ENCODE measurements at places on chromosomes 7 and 10.

GRCh38 chr7:41910940-41911600 lies 208.2 kb upstream of the INHBA start:
- DNase-seq: no peak

DNA sequence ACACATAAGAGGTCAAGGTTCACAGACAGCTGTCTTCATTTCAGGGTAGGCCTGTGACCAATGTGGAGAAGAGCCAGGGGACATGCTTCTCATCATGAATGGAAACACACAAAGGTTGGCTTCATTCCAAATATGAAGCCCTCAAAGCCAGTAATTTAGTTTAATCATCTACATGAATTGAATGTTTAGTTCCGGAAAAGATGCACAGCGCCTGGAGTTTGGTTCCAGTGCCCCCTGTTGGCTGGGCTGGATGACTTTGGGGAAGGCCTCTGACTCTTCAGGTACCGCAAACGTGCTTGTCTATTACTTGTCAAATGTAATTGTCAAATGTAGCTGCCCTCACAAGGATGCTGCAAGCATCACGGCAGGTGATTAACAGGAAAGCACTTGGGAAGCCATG lies 130.7 kb downstream of the ADRA2A start:
- DNase-seq: no peak

- no peak for DNase-seq
Observed at GRCh38 chr10:127973791-127974311, 66.9 kb downstream of the PTPRE start.

GRCh38 chr7:97187067-97187466 lies 69.6 kb downstream of the SDHAF3 start:
- DNase-seq: no peak

DNA sequence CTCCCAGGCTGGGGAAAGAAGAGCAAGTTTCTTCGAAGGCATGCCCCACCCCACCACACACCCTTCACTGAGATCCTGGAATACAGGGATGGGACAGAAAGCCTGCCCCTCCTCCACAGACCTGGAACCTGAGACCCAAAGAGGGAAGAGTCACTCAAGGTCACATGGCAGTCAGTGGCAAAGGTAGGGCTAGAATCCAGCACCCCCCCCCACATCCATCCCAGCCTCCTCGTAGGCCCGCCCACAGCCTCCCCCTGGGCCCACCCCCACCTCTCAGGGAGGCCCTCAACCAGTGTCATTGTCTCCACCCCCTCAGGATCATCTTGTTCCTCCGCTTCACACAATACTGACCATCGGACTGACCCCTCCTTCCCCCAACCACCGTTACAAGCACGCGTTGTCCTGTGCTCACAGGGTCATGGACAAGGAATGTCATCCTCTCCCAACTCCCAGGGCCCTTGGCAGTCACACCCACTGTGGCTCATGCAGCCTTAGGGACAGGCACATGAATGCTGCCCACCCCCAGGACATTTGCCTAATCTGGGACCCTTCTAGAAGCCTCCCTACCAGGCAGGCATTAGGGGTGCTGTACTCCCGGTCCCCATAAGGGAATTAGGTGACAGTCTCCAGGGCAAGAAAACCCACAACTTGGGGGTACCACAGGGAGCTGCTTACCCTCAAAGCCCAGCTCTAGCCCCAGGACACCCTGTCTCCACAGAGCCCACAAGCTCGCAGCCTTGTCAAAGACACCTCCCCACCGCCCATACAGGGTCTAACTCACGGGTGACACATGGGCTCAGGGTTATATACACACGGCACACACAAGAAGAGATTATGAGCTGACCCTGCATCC lies 1.4 kb downstream of the KCNH2 start:
- no peak for DNase-seq

DNA sequence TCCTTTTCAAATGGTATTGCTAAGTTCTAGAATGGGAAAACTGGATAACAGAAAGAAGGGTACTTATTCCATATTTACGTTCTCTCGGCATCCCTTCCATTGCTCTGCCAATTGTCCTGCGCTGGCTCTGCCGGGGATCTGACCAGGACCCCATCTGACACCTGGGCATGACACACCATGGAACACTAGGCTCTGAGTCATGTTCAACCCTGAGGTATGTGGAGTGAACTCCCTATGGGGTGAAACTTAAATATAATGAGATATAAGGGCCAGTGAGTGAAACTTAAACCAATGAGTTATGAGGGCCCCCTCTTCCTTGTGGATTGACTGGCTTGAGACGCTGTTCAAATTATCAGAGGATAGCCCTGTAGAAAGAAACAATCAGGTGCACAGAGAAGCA lies 55.1 kb upstream of the ZEB1 start:
- DNase-seq: no peak

GRCh38 chr7:116990056-116990455 lies 36.8 kb downstream of the ST7 start:
- DNase-seq: no peak

DNA sequence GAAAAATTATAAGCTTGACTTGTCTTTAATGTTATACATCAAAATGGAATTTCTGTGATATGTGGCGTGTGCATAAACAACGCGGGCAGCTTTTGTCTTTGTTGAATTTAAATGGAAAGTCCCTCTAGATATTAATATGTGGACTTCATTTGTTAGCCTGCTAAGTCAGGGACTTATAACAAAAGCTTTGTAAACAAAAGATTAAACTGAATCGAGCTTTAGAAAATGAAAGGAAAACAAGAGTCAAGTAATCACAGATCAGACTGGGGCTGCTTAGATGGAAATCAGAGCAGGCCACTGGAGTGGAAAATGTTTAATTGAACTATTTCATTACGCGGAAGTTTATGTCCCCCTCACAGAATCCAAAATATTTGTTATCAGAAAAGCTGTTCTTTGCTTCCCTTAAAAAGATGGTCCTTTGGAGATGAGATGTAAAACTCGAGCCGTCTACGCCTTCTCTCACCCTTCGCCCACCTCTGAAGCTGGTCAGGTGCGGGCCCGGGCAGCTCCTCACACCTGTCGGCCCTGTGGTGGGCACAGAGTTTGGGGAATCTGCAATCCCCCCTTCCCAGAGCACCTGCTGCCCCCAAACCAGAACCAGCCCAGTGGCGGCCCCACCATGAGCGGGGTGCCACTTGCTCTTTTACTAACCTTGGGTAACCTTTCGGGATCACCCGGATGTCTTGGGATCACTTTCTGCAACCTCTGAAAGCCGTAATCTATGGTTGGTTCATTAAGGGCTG lies 116.2 kb downstream of the EBF3 start:
- DNase-seq: no peak

DNA sequence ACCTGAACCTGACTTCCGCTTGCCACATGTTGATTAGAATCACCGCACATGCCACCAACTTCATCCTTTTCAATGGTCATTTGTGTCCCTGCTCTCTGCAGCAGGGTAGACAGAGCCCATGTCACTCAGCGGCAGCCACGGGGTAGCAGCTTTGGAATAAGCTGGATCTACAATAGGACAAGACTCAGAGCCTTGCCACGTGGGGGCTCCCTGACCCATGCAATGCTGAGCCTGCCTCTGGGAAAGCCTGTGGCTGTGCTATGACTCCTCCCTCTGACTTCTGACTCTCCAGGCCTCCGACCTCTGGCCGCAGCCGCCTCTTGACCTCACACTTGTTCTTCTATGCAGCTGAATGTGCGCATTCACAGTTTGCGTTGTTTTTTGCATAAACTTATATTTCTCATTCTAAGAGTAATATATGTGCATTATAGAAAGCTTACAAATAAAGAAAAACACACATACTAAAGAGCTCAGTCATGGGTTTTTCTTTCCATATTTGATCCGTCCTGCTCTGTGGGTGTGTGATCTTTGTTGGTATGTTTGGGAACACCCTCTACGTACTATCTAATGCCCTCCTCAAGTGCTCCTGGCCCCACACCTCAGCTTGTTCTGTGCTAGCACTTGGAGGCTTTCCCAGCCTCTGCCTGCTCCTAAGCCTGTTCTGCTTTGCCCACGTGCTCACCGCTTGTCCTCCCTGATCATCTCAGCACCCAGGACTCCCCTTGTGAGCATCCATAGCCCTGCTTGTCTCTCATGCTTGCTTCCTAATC lies 198.0 kb upstream of the MKI67 start:
- no peak for DNase-seq

DNA sequence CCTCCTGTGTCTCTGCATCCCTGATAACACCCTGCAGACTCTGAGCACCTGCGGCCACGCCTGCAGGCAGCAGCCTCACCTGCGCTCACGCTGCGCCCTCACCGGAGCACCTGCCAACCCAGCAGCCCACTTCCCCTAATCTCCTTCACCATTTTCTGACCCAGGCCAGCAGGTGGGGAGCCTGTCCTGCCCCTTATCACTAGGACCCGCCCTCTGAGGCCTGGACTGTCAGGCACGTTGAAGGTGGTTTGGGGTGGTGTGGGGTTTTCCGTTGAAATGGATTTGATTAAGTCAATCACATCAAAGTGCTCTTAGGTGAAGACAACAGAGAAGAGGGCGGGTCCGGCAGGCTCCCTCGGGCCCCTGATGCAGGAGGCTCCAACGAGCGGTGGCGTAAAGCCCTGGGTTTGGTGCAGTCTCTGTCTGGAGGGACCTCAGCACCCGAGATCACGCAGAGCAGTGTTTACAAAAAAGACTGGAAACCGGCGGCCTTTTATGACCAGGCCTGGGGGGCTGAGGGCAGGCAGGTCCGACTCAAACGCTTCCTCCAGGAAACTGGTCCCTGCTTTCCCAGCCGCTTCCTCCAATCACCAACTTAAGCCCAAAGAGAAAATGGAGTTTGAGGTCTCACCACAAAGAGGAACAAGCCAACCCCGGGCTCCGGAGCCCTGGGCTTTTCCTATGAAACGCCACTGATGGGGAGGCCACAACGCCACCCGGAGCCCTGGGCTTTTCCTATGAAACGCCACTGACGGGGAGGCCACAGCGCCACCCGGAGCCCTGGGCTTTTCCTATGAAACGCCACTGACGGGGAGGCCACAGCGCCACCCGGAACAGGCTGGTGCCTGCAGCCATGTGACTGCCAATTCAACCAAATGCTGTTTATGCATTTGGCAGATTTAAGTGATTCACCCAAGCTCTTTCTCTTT lies 45.5 kb downstream of the DPYSL4 start:
- no peak for DNase-seq

- no peak for DNase-seq
Observed at GRCh38 chr7:79037001-79037400, 416.5 kb downstream of the MAGI2 start.

GRCh38 chr10:94413361-94413760 lies 11.0 kb downstream of the TBC1D12 start:
- no peak for DNase-seq

DNA sequence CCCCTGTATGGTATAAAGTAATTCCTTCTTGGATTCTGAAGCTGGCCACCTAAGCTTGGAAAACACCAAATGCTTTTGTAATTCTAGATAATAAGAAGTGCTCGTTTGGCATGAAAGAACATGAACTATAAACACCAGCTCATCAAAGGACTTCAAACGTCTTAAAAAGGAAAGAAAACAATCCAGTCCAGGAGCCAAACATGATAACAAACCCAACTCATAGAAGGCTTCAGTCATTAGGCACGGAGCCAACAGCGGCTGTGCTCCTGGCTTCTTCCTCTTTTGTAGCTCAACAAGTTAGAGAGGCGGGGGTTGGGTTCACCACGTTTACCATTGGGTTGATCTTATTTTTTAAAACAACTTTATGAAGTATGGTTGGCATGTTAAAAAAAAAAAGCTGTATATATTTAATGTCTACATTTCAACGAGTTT lies 56.4 kb upstream of the ECHDC3 start:
- DNase-seq: no peak

GRCh38 chr10:58700591-58700990 lies 187.9 kb downstream of the BICC1 start:
- DNase-seq: no peak

GRCh38 chr10:61939902-61940301 lies 38.4 kb downstream of the ARID5B start:
- DNase-seq: no peak

- DNase-seq: no peak
Observed at GRCh38 chr10:79273604-79274003, 73.7 kb upstream of the PPIF start.

DNA sequence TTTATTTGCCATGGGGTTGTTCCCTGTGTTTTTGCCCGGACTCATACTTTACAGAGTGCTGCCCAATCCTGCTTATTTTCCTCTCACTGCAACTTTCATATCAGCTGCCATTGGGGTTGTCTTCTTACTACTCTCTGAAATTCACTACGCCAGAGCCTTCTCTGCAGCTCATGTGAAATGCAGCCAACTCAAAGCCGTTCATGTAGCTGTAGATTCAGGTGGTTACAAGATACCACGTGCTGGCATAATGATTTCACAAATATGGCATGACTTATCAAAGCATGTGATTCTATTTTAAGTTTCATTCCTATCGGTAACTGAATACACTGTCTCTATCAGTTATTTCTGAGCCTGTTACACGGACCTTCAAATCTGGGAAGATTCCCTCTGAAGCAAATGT lies 130.3 kb upstream of the WNT16 start:
- no peak for DNase-seq

Data from Panc1 (cell line).